Activated CD4-positive, alpha-beta T cell treated with anti-CD3 and anti-CD28 coated beads, Interleukin-2, amount 10 ng/mL, durations not matched to agents 7 days and 5 days (primary cell): ENCODE measurements at places on chromosomes 12 and 14. TPM values are rescaled to one million over a fixed set of nuclear protein-coding genes. Genes with fewer than 3 reads are reported as not detected.

DNA sequence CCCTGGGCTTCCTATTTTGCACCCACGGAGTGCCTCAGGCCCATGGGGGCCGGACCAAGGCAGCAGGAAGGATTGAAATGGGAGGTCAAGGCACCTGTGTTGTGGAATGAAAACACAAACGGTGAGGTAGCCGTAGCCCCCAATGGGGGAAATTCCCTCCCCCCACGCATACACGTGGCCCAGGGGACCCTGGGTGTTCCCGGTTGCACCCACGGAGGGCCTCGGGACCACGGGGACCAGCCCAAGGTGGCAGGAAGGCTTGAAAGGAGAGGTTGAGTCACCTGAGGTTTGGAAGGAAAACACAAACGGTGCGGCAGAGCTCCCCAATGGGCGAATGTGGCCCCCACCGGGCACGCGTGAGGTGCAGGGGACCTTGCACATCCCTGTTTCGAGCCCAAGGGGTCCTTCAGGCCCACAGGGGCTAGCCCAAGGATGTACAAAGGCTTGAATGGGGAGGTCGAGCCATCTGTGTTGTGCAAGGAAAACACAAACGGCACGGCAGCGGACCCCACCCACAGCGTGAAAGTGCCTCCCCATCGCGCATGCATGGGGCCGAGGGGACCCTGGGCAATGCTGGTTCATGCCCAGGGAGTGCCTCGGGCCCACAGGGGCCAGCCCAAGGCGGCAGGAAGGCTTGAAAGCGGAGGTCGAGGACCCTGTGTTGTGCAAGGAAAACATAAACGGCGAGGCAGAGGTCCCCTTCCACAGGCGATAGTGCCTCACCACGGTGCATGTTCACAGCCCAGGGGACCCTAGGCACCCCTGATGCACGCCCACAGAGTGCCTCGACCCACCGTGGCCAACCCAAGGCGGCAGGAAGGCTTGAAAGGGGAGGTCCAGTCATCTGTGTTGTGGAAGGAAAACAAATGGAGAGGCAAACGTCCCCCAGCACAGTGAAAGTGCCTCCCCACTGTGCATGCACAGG, 376.7 kb downstream of the ALG10 start:
- no peak overlapping the region for H3K27ac ChIP-seq
- DNase-seq: no peak
- no peaks in the 10 kb centered on the region for H3K27me3 ChIP-seq
- H3K36me3 ChIP-seq: no peaks in the 10 kb centered on the region
- no peak overlapping the region for H3K4me3 ChIP-seq

GRCh38 chr14:54108481-54109471, 152.2 kb upstream of the BMP4 start:
- H3K36me3 ChIP-seq: no peaks in the 10 kb centered on the region
- DNase-seq: no peak
- H3K27me3 ChIP-seq: no peaks in the 10 kb centered on the region
- H3K4me3 ChIP-seq: no peak overlapping the region
- no peak overlapping the region for H3K27ac ChIP-seq
- no peaks in the 10 kb centered on the region for H3K4me1 ChIP-seq

The UTP20 gene
- total RNA-seq: 14.7 TPM

DNA sequence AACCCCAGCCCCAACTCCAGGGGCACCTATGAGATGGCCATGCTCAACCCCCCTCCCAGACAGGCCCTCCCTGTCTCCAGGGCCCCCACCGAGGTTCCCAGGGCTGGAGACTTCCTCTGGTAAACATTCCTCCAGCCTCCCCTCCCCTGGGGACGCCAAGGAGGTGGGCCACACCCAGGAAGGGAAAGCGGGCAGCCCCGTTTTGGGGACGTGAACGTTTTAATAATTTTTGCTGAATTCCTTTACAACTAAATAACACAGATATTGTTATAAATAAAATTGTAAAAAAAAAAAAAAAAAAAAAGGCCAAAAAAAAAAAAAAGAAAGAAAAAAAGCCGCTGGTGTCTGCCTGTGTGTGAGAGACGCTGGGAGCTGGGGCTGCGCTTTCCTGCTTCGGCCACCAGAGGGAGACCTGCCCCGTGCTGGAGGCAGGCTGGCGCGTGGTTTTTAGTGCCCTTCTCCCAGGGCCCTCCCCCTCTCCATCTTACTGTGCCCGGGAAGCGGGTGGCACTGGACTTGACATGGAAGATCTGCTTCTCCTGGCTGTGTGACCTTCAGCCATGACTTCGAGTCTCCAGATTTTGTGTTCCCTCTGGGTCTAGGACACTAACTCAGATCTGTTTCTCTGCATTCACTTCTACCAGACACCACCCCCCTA, 3.4 kb upstream of the NXPH4 start:
- peaks cover 36% of the 10 kb centered on the region for H3K4me1 ChIP-seq
- H3K36me3 ChIP-seq: no peaks in the 10 kb centered on the region
- DNase-seq: peak; percentile 85
- H3K27ac ChIP-seq: no peak overlapping the region
- H3K4me3 ChIP-seq: no peak overlapping the region

The OVCH1 gene
- total RNA-seq: not detected

- H3K36me3 ChIP-seq: peaks cover 10% of the 10 kb centered on the region
- H3K4me3 ChIP-seq: no peak overlapping the region
- H3K27me3 ChIP-seq: no peaks in the 10 kb centered on the region
- no peak overlapping the region for H3K27ac ChIP-seq
- DNase-seq: no peak
- peaks cover 11% of the 10 kb centered on the region for H3K4me1 ChIP-seq
These were observed 75.6 kb downstream of the MED13L start for GRCh38 chr12:116201908-116202307.

The ZFHX2 gene
- total RNA-seq: 1.1 TPM

- DNase-seq: no peak
- no peaks in the 10 kb centered on the region for H3K27me3 ChIP-seq
- H3K27ac ChIP-seq: no peak overlapping the region
These were observed 988.9 kb upstream of the FLRT2 start for GRCh38 chr14:84541018-84541417.

- H3K4me1 ChIP-seq: peaks cover 53% of the 10 kb centered on the region
- H3K36me3 ChIP-seq: no peaks in the 10 kb centered on the region
- H3K27ac ChIP-seq: peak overlapping the region; percentile 83
- H3K4me3 ChIP-seq: peak overlapping the region; percentile 84
- DNase-seq: peak; percentile 83
- H3K27me3 ChIP-seq: no peaks in the 10 kb centered on the region
These were observed 5.1 kb upstream of the ZNF839 start for GRCh38 chr14:102314242-102315011.
